Right lung (tissue), 10 donors: ENCODE measurements at places on chromosomes 12 and 14. TPM values are rescaled to one million over a fixed set of nuclear protein-coding genes. Genes with fewer than 3 reads are reported as not detected.

The NR1H4 gene
- 0.72 TPM for polyA plus RNA-seq

The TCL1B gene
- polyA plus RNA-seq: not detected

The SLC17A8 gene
- 2.5 TPM for polyA plus RNA-seq

The NOVA1 gene
- polyA plus RNA-seq: 19.0 TPM

The OTOGL gene
- 0.44 TPM for polyA plus RNA-seq

- DNase-seq: peak; percentile 80
Measured at GRCh38 chr14:61476754-61477410, 155.5 kb downstream of the PRKCH start.

GRCh38 chr14:29548948-29549370, 378.7 kb downstream of the PRKD1 start:
- peak; percentile 31 for DNase-seq

DNA sequence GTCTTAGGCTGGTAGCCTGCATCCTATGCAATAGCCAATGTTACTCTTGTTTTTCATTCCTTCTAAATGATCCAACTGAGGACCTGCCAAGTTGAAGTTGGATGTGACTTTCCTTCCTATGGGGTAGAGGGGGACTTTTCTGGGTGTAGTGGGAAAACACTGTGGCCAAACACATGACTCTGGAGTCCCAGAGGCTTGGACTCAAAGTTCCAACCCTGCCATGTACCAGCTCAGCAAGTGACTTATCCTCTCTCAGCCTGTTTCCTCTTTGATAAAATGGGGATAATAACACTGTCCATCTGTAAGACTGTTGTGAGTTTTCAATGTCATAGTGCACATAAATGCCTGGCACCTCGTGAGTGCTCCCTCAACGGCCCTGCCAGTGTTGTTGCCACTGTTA, 97.0 kb downstream of the ZFP36L1 start:
- DNase-seq: no peak

DNA sequence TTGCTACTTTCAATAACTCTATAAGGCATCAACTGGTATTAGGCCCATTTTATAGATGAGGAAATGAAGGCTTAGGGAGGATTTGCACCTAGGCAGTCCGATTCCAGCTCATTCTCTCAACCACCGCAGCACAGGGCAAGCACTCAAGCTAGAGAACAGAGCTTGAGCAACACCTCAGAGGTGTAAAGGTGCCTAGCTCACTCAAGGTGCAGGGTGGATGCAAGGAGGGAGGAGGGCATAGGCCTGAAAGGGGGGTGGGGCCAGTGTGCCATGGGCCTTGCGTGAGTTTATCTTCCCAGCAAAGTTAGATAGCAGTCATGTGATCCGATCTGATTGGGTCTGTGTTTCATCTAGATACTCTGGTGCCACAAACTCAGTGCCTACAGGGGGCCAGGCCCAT, 10.2 kb upstream of the EMP1 start:
- DNase-seq: no peak

GRCh38 chr14:104282332-104283196, 144.2 kb downstream of the KIF26A start:
- no peak for DNase-seq

DNA sequence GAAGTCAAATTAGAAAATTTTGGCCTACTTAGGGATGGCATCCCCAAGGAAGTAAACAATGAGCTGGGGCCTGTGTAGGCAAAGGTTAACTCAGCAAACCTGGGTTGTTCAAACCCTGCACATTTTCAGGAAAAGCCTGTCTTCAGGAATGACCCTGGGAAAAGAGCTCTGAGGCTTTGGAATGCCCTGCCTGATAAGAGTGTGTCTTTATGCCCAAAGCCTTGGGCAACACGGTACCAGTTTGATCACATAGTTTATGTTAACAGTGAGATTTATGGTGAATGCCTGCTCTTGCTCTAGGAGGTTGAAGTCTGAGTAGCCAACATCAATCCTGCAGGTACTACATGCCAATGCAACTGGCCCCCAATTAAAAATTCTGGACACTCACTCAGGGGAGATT, 28.2 kb upstream of the STAB2 start:
- no peak for DNase-seq

GRCh38 chr14:101927859-101928258, 36.5 kb upstream of the DYNC1H1 start:
- DNase-seq: peak; percentile 90

DNA sequence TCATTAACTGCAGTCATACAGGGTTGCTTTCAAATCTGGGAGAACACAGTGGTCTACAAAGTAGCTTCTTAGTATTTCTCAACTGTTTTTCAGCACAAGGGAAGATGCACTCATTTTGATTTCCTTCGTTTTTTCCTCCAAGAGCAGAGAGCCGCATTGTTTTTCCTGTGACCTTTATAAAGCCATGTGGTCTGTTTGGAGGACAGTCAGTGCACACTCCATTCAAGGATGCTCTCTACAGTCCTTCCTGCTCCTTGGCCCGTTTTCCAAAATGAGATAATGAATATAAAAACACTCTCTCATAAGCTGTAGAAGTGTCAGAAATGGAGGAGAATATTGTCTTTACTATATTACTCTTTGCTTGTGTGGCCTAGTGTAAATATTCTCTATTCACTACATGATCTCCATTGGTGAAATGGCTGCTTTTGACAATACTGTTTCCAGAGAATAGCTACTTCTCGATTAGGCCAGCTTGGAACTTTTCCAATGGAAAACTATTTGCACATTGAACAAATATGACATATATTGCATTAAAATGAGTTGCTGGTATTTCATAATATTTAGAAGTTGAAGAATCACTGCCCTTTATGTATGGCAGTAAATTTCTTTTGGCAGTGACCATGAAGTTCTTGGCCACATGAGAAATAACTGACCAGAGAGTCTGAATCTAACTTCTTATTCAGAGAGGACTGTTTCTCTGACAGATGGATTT, 393.1 kb upstream of the RGS6 start:
- DNase-seq: peak; percentile 67

GRCh38 chr14:40847480-40847879, 759.2 kb upstream of the LRFN5 start:
- DNase-seq: no peak

DNA sequence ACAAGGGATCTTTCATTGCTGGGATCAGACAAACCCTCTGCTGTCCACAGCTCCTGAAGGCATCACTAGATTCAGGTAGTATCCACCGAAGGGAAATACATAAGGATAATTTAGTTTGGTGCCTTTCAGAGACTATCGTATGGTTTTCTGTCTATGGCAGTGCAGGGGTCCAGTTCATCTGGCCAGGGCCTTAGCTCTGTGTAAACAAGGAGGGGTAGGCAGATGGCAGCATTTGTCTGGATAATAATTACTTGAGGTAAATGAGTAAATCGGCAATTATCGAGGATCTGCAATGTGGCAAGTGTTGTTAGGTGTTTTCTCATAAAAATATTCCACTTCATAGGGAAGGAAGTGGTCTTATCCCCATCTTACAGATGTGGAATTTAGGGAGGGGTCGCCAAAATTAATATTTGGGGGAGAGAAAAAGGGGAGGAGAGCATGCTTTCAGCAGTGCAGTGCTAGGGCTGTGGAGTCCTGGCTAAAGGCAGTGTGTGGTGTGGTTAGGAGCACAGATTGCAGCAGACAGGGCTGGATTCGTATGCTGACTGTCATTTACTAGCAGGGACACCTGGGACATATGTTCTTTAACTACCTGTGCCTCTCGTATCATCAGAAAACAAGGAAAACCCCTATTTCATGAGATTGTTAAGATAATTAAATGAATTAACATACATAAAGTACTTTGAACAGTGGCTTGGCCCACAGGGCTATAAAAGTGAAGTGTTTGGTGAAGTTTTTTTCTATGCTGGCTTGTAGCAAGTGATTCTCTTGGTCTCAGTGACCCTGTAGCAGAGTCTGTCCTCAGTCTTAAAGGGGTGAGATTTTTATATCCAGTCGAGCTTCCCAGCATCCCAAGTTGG, 27.1 kb downstream of the RASSF8 start:
- no peak for DNase-seq

- no peak for DNase-seq
Measured at GRCh38 chr14:68394118-68394763, 398.6 kb downstream of the ZFP36L1 start.

GRCh38 chr14:26872515-26873361, 274.9 kb upstream of the NOVA1 start:
- no peak for DNase-seq

DNA sequence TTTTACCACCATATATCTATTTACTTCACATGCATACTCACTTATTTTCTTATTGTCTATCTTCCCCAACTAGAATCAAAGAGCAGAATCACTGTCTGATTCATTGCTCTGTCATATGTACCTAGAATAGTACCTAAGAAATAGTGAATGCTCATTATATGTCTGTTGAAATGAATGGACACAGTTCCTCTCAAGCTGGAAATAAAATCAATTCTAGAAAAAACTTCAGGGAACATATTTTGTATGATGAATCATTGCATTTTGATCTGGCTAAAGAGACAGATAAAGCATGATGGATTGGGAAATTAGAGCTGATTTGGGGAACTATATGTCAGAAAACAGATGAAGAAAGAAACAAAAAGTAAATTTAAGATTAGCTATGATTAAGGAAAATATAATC, 623.3 kb downstream of the C12orf50 start:
- DNase-seq: no peak

- DNase-seq: no peak
Measured at GRCh38 chr12:31471051-31471450, 119.9 kb downstream of the DENND5B start.

GRCh38 chr12:105120551-105120950, 13.0 kb downstream of the WASHC4 start:
- no peak for DNase-seq

DNA sequence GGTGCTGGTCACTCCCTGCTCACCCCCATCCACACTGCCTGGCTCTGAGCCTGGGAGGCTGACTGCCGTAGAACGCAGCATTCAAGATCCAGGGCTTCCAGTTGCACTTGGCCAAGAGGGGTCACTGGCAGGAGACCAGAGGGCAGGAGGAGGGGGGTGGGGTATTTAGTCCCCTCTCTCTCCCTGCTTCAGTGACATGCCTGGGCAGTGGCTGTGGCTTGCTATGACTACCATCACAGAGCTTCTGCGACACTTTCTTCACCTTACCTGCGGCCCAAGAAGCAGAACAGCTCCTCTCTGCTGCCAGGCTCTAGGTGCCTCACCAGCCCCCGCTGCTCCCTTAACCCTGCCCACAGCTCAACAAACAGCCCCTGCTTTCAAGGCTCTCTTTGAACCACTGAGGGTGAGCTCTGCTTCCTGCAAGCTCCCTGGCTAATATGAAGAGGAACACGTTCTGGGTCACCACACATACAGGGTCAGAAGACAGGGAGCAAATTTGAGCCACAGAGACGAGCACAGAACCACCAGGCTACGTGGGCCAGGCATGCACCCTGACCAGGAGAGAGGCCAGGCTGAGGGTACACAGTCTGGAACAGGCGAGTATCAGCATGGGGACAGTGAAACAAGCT, 55.7 kb downstream of the ITPK1 start:
- DNase-seq: no peak

DNA sequence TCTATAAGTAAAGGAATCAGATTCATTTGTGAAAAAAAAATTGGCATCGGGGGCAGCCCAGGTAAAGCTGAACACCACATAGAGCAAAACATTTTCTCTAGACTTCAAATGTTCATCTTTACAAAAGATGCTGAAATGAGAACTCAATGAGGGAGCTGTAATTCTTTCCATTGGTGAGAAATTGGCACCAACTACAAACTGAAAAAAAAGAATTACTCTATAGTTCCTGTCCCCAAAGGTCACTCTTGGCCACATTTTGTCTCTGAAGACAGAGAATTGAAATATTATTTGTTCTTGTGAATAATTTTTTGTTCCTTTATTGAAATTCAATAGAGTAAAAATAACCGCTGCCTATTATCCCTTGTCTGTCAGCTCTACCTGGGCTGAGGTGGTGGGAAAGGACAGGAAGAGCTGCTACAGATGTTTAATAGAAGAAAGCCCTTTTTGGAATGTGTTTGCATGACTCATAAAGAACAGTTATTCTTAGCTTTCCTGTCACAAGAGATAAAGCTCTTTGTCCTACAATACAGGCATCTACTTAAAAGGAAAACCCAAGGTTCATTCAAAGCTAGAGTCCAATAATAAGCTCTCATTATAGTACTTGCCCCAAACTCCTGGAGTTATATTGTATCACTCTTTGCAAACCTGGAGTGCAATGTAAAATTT, 380.1 kb upstream of the KITLG start:
- no peak for DNase-seq

GRCh38 chr12:94053676-94054075, 94.7 kb upstream of the PLXNC1 start:
- DNase-seq: no peak

DNA sequence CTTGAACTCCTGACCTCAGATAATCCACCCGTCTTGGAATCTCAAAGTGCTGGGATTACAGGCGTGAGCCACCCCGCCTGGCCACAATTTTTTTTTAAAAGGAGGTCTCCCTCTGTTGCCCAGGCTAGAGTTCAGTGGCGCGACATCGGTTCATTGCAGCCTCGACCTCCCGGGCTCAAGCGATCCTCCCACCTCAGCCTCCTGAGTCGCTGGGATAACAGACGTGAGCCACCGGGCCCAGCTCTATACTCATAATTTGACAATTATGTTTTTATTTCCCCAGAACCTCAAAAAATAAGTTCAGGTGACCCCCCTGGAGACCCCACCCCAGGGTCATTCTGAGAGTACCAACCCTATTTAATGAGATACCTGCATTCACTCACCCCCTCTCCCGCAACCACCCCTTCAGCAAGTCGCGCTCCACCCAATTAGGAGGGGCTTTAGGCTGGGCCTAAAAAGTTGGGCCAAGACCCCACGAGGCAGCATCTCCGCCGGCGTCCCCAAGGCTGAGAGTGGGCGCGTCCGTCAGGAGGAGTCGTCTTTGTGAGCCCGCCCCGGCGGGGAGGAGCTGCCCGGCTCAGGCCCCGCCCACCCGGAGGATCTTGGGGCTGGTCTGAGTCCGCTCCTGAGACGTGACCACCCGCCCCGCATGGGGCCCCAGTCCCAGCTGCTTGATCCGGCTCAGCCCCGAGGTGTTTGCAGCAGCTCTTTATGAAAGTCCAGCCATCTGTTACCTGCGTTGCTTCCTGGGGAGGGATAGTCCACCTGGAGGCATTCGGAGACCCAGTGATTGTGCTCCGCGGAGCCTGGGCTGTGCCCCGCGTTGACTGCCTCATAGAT, at the start of gene ANKRD33:
ANKRD33 (plus strand) TSS at position 628 of the 840 bp plus-strand sequence; CDS start at position 712, 84 bp downstream.
- no peak for DNase-seq

- no peak for DNase-seq
Measured at GRCh38 chr14:24144451-24144850, 2.0 kb downstream of the PSME2 start.

GRCh38 chr14:58362798-58363412, 32.8 kb upstream of the TOMM20L start:
- DNase-seq: no peak
